Fibroblast of gingiva (primary cell): ENCODE measurements at places on chromosomes 2 and 18.

- no peak for DNase-seq
Observed at GRCh38 chr2:144063602-144064001, 456.3 kb downstream of the ZEB2 start.

- no peak for DNase-seq
Observed at GRCh38 chr18:7878265-7879211, 311.4 kb downstream of the PTPRM start.

- DNase-seq, result no peak
Observed at GRCh38 chr2:28507796-28508764, 12.2 kb downstream of the PLB1 start.

DNA sequence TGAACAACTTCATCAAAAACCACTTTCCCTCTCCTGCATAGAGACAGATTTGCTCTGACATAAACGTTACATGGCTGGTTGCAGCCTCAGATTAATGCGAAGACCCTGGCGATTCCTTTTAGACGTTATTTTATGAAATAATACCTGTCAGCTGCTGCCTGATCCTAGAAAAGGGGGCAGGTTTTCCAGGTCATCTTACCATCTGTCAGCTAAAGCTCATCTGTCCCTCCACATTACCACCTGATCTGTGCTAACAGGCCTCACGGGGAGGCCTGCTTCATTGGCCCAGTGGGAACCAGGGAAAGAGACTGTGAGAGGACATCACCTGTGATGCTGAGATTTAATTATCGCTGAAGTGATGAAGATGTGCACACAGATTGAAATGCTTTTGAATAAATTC, 261.0 kb downstream of the ARHGAP15 start:
- no peak for DNase-seq

GRCh38 chr2:84832772-84833461, 48.0 kb downstream of the TRABD2A start:
- DNase-seq, result no peak

- no peak for DNase-seq
Observed at GRCh38 chr2:457262-457661, 169.4 kb upstream of the ALKAL2 start.

DNA sequence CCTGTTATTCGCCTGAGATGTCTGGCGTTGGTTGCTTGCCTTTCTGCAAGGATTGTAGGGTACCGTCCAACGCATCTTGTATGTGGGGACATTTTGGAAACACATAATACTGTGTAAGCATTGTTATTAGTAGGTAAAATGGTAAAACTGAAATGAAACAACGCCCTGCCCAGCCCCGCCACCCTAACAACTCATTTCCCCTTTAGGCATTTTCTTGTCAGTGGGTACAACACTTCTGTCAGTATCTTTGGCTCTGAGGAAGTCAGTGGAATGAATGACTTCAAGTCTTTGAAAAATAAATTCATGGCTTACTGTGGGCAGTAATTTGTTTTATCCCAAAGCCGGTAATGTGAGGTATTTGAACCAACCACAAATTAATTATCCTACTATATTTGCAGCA, 86.0 kb downstream of the FMNL2 start:
- DNase-seq, result no peak

DNA sequence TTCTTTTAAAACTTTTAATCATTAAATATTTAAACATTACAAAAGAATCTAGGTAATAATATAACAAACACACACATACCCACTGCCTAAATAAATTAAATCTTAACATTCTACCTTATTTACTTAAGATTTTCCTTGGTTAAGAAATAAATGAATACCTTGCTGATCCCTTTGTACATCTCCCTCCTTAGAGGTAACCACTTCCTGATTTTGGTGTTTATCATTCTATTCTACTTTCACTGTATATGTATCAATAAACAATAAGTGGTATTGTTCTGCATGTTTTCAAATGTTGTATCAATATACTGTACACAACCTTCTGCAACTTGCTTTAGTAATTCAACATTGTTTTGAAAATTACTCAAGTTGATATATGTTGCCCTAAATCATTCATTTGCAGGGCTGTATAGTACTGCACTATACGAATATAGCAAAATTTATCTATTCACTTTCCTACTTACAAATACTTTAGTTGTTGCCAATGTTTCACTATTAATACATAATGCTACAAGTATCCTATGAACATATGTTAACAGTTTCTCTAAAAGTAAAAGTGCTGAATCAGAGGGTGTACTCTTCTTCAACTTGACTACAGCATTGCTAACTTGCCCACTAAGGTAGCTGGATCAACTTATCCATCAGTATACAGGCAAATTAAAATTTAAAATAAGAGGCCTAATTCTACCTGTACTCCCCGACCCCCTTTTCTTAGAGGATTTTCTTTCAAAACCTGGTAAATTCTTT, 65.8 kb downstream of the MEMO1 start:
- no peak for DNase-seq

GRCh38 chr2:159137511-159138241, 148.8 kb downstream of the WDSUB1 start:
- no peak for DNase-seq

- DNase-seq, result peak; percentile 79
Observed at GRCh38 chr18:9474108-9474982, 968 bp upstream of the RALBP1 start.

- peak; percentile 5 for DNase-seq
Observed at GRCh38 chr2:75157435-75157834, 41.9 kb downstream of the TACR1 start.

- DNase-seq, result peak; percentile 47
Observed at GRCh38 chr2:181457741-181458425, 697 bp downstream of the ITGA4 start.

DNA sequence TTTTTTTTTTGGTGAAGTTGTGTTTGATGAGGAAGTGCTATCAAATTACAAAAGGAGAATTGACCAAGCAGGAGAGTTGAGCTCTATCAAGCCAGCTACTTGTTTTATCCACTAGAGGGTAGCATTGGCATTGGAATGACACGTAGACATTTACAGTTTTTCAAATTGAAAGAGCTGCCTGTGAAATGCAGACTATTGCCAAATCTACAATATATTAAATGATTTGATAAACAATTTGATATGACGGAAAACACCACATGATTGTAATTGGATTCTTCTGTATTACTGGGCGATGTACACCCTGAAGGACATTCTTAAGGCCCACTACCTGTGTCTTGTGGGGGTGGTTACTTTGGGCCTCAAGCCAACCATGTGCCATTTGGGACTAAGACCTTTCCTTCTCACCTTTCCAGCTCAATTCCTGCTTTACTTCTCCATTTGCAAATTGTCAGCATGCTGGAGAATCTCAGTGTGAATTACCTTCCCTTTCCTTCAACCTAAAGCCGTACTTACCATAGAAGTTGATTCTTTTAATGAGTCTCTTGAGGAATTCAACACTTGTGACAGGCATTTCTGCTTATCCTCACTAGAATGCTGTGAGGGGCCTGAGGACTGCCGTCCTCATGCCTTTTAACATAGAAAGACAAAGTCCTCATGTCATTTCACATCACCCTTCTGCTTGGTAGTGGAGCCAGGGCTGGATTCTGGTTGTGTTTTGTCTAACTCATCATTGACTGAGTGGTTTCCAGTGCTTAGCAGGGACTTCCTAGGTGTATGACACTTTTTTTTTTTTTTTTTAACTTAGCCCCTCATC, 134.8 kb upstream of the THUMPD2 start:
- DNase-seq, result peak; percentile 68

GRCh38 chr2:101151146-101151858, at the start of gene TBC1D8:
TSS of gene TBC1D8 (minus strand) at chr2:101151382. CDS start at chr2:101151253, 129 bp downstream.
- peak; percentile 81 for DNase-seq

DNA sequence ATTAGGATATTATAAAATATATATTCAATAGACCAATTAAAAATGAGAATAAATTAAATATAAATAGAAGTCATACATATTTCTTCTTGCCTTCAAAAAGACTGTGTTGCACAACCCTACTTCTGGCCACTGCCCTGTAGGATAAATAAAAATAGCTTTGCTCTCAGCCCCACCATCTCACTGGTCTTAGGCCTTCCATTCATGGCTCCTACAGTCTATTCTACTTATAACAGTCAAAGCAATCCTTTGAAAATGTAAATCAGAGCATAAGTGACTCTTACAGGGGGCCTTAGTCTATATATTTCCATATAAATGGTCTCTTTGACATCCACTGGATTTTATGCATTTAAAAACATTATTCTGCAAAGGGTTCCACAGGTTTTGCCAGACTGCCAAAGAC, 72.9 kb downstream of the KLF7 start:
- DNase-seq, result no peak

DNA sequence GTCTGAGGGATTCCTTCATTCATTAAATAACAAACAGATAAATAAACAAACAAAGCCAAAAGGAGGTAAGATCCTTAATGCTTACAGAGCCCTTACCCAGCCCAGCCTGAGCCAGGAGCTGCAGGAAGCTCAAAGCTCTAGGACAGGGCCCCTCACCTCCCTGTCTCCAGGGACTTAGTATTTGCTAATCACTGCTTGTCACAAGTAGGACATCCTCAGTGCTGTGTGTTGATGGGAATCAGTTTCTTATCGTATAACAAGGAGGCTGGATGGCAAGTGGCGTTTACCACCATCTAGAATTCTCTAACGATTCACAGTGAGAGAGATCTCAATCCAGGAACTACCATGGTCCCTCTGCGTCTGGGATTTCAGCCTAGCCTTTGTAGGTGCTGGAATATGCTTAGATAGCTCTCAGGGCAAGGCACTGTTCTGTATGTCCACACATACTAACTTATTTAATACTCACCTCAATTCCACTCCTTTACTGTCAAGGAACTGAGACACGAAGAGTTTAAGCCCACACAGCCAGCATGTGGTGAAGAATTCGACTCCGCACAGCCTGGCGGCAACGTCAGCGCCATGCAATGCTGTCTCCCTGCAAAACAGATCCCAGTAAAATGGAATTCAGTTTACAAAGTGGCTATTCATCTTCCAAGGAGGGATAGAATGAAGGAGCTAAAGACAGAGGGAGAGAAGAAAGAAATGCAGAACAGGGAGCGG, 164.8 kb downstream of the MYCN start:
- DNase-seq, result no peak

GRCh38 chr2:109475531-109476210, 138.1 kb downstream of the SEPTIN10 start:
- peak; percentile 82 for DNase-seq

- DNase-seq, result no peak
Observed at GRCh38 chr18:56873441-56874140, 222.4 kb downstream of the WDR7 start.

- no peak for DNase-seq
Observed at GRCh38 chr2:165408186-165408585, 61.3 kb upstream of the CSRNP3 start.

- no peak for DNase-seq
Observed at GRCh38 chr2:138193416-138194213, 229.3 kb downstream of the HNMT start.

DNA sequence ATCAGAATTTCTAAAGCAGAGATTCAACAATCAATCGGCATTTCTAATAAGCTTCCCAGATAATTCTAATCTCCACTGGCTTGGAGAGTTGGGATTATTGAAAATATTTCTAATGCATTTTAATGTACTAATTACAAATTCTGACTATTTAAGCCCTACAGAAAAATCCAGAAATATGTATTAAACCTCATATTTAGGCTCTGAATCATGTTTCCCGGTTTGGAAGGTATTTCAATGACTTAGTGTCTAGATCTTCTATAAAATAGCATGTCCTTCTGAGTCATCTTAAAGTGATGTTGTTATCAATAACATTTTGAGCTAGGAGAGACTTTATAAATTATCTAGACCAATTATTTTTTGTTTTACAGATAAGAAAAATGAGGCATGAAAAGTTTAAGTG, 258.8 kb upstream of the NRXN1 start:
- no peak for DNase-seq

GRCh38 chr18:43078478-43079092, 36.9 kb downstream of the RIT2 start:
- DNase-seq, result no peak

DNA sequence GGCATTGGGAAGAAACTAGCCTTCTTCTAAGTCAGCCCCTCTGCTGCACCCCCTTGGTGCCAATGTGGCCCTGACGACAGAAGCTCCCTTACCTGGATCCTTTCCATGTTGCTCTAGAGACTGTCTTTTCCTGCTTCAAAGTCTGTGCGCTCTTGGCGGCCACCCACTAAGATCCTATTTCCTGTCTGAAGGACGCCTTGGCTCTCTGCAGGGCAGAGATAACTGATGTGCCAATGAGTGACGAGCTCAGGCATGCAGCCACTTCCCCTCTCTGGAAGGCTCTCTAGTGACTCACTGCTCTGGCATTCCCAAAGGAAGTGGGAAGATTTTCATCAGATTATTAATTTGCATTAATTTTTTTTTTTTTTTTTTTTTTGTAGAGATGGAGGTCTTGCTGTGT, 273.5 kb downstream of the CDH20 start:
- DNase-seq, result peak; percentile 87

- DNase-seq, result peak; percentile 85
Observed at GRCh38 chr2:182077448-182078142, 91.9 kb downstream of the PPP1R1C start.

GRCh38 chr2:160735696-160736095, 242.1 kb upstream of the RBMS1 start:
- DNase-seq, result no peak
